ENCODE measurements at places on chromosomes 3 and 15.

- DNase-seq = no peak
These were observed 22.6 kb downstream of the USP50 start for GRCh38 chr15:50523851-50524251.

GRCh38 chr3:69087030-69087791, 2.5 kb downstream of the ARL6IP5 start:
- DNase-seq = no peak

GRCh38 chr3:13040361-13041074, 32.7 kb downstream of the IQSEC1 start:
- DNase-seq = no peak

- no peak for DNase-seq
These were observed 18.5 kb downstream of the FSTL1 start for GRCh38 chr3:120432150-120432860.

DNA sequence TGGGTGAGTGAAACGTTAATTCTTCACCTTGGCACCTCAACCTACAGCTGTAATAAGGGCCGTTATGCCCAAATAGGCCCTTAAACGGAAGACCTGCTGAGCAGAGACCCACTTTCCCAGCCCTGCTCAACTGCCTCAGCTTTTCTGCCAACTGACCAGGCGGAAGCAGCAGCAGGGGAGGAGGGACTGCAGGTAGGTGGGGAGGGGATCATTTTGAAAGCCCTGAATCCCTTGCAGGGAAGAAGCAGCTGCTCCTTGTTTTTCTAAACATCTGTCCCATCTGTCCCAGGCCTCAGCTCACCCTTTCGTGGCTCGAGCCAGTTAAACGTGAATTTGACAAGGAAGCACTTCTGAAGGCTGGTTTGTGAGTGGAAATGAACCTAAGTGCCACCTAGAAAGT, 978 bp upstream of the CMC1 start:
- no peak for DNase-seq

GRCh38 chr15:28881170-28881569, 4.6 kb upstream of the APBA2 start:
- no peak for DNase-seq

- peak; percentile 54 for DNase-seq
These were observed 543 bp downstream of the MEF2A start for GRCh38 chr15:99566157-99566897.

GRCh38 chr3:11909726-11910125, 63.0 kb upstream of the TAMM41 start:
- DNase-seq = no peak

All from Right ventricle myocardium superior (tissue), 1 donor.